ENCODE measurements at places on chromosomes 7 and 10.

DNA sequence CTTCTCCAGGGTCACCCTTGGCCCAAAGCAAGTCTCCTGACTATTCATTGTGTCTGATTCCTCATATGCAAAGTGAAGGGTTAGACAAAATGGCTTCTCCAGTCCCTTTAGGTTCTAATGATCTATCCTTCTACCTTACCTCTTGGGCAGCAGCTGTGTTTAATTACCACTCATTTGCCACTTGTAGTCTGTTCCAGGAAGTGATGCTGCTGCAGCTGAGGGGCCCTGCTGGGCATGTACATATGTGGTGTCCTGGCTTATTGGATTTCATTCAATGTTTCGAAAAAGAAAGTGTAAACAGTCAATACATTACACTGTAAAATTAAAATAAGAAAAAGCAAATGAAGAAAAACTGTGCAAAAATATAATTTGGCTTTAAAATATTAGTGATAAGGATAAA is 36.6 kb downstream of the SCIN start:
- DNase-seq, result no peak

GRCh38 chr10:60425392-60426110 is 35.9 kb upstream of the ANK3 start:
- no peak for DNase-seq

DNA sequence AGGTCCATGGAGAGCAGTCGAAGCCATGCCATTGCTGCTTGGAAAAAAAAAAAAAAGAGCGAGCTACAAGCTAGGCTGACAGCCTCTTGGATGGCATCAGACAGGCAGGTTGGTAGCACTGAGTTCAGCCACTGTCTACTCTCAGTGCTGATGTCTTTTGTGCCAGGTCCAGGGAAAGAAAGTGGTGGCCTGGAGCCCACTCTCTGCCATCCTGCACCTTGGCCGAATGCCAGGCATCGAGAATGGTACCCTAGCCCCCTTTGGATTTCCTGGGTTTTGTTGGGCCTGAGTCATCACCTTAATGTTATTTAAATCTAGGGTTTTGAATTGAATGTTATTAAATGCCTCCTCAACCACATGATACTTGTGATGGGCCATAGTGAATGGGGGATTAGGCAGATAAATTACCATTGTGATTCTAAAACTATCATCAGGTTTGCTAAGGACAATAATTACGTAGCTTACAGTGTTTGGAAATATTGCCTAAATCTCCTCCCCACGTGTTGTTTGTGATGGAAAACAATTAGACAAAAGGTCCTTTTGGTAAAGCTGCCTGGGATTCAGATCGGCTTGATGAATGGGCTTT is 195.7 kb upstream of the GPR26 start:
- DNase-seq, result no peak

DNA sequence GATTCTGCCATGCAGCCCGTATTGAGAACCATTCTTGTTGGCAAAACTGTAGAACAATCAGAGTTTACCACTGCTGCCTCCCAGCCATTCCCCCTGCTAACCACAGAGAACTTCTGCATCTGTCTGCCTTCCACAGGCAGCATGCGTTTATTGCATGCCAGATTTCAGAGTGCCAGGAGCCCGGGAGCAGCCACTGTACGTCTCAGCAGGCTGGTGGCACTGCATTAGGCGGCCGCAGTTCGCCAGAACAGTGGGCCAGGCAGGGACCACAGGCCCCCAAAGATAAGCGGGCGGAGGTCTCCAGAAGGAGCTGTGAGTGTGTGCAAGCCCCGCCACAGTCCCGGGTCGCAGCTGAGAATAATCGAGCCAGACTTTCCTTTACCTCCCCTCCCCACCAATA is 31.8 kb downstream of the ZNF467 start:
- DNase-seq, result no peak

DNA sequence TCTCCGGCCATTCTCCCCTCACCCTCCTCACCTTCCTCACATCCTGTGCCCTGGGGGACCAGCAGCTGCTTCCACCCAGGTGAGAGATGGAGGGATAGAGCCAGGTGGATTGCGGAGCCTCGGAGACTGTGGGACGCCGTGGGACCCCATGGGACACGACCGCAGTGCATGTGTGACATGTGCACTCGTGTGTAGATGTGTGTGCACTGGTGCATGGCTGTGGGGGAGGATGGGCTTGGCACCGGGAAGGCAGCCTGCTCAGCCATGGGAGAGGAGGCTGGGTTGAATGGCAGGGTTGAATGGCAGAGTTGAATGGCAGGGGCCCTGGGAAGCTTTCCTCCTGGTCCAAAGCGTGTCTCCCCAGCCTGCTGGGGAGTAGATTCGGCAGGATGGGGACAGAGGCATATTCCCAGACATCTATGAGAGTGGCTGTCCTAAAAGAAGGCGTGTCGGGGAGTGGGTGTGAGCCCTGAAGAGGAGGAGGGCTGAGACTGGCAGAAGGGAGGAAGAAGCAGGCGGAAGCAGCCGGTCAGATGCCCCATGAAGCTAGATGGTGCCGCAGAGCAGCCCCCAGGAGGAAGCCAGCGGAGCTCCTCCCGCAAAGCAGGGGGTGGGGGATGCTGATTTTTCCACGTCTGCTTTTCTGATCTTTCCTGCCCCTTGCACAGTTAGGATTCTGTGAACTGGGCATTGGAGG is 815 bp downstream of the GIMAP8 start:
- DNase-seq, result peak; percentile 51

- no peak for DNase-seq
Observed at GRCh38 chr7:104207348-104207730, 474 bp downstream of the ORC5 start.

DNA sequence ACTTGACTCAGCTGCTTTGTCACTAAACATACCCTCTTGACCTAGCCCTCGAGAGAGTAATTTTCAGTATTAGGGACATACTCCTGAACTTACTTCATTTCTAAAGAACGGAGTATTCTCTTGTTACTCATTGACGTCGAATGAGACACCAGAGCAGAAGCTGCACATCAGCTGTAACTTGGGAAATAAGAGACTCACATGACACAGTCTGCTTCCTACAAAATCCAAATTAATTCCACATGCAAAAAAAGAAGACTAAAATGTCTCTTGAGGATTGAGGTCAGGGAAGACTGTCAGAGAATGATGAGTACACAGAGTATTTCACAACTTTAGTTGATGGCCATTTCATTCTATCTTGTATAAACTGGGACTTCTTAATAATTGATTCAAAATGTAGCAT is 114.7 kb upstream of the EGFR start:
- DNase-seq, result no peak

DNA sequence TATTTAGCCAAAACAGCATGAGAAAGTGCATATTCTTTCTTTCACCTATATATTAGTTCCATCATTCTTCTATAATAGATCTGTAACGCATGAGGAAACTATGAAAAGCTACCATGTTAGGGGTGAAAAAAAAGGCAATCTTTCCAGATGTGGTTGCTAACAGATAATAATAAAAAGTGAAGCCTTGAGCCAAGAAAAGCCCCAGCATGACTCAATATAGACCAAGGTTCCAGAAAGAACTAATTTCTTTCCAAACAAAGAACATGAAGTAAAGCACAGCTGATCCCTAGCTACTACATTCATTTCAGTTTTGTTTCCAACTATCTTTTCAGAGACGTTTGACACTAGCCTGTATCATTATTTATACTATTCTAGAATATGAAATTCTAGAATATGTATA is 16.4 kb downstream of the ARL4A start:
- DNase-seq, result no peak

DNA sequence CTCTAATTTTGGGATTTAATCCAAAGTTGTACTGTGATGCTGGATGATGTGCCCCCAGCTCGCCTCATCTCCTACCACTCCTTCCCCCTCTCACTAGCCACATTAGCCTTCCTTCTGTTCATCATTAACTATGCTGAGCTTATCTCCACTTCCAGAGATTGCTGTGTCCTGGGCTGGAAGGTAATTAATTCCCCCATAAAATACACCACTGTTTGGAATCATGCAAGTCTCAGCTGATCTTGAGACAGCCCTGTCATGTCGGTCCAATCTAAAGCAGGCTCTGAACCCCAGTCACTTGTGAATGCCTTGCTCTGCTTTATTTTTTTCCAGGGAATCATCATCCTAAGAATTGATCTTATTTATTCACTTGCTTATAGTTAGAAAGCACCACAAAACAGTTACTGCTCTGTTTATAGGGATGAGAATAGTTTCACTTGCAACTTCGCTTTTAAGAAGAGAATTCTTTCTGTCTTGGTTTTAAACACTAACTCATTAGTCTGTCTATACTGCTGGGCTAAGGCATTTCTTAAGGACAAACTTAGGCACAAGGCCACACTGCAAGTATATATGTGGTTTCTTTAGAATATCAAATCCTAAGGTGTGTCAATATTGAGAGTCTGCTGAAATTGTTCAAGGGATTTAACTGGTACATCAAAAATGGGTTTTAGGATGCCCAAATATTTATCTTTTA is 341.1 kb upstream of the SEMA3A start:
- no peak for DNase-seq
